Endothelial cell (in vitro differentiated cells): ENCODE measurements at places on chromosomes 12 and 14. TPM values are rescaled to one million over a fixed set of nuclear protein-coding genes. Genes with fewer than 3 reads are reported as not detected.

- DNase-seq, result no peak
Observed at GRCh38 chr14:54001189-54001878, 44.7 kb upstream of the BMP4 start.

- no peak for DNase-seq
Observed at GRCh38 chr12:110858848-110859247, 12.1 kb downstream of the CCDC63 start.

DNA sequence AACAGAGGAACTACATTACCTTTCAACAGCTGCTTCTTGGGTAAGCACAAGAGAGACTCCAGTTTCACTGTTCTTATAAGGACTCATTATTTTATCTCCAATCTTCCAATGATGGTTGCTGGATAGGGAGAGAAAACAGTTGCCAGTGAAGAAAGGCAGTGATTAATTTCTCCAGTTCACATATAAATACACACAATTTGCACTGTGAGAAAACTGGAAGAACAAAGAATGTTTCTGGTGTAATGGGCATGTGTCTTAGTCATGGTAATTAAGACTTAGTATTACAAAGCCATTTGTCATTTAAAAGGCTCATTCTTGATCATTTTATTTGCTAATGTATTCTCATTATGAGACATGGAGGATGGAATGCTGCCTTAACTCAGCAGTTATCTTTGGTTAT lies 78.0 kb upstream of the FAR2 start:
- DNase-seq, result no peak

DNA sequence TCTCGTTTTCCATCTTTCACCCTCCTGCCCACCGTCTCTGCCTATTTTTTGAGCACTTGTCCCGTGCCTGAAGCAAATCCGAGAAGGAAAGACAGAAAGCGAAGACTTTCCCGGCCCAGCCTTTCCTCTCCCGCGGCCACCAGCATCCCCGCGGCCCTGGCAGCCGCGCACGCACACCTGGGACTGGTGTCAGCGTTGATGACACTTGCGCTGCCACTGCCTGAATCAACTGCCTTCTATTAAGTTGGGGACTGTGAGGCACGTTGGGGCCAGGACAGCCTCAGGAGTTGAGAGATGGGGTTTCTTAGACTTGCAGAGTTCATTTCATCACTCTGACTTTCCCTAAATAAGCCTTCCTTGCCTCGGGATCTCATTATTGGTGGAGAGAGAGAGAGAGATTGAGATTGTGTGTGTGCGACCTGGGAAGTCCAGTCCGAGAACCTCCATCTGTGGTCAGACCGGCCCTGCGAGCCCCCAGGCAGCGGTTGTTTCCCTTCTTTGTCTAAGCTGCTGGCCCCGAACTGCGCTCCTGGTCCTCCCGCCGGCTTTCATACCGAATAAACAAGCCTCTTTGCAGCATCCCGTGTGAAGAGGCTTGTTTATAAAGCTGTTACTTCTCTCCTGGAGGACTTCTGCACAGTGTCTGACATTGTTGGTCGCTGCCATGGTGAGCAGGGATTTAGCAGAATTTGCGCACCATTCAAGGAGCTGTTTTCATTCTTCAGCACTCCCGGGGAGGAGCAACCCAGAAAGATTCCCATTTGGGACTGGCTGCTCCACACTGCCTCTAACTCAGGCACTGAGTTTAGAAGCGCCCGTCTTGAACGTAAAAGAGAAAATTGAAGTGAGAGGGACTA lies 1.5 kb downstream of the PDZRN4 start:
- DNase-seq, result peak; percentile 11

GRCh38 chr12:91109148-91109564 lies 2.1 kb downstream of the LUM start:
- DNase-seq, result peak; percentile 78

GRCh38 chr12:26995706-26996105 lies 18.5 kb downstream of the TM7SF3 start:
- no peak for DNase-seq

DNA sequence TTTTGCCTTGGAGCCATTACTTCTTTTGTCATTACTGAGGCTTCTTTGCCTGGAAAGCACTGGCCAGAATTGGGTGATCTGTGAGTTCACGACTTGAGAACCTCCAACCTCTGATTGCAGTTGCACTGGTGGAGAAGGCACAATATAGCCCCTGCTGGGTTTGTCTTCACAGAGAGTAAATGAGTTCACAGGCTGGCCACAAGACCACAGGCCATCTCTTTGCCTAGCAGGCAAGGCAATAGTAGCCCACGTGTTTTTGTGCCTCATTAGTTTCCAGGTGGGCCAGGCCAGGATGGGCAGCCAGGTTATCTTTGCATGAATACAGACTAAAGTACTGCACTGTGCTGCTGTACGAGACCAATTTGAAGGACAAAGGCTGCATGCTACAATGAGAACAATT lies 468.8 kb downstream of the NRXN3 start:
- no peak for DNase-seq

GRCh38 chr14:93655078-93655750 lies 133.1 kb downstream of the PRIMA1 start:
- peak; percentile 52 for DNase-seq

DNA sequence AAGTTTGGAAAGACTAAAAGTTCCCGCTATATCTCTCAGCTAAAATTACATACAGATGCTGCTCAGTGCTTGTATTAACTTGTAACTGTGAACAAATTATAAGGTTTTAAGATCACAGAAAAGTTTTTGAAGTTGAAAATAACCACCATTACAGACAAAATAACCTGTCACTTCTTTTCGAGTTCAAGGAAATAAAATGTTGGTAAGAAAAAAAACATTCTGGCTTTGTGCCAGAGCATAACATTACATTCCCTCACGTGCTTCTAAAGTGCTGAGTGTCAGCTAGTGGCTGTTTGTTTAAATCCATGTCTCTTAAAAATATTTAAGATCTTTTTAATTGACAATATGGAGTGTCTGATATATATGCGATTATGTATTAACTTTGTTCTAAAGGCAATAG lies 27.2 kb upstream of the ADAMTS20 start:
- no peak for DNase-seq

DNA sequence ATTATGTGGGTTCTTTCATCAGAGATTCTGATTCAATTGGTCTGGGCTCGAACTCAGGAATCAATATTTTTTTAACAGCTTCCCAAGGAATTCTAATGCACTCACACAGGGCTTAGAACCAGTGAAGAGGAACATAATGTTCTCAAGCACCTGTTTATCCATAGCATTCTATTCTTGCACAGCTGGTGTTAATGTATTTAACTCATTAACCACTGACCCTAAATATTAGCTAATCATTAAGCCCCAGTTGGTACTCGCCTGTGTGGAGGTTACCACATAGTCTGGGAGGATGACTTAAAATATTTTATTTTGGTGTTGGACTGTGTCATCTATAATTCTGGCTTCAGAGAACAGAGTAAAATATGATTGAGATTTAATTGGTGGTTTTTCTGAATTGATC lies 45.3 kb downstream of the LRP6 start:
- DNase-seq, result no peak

DNA sequence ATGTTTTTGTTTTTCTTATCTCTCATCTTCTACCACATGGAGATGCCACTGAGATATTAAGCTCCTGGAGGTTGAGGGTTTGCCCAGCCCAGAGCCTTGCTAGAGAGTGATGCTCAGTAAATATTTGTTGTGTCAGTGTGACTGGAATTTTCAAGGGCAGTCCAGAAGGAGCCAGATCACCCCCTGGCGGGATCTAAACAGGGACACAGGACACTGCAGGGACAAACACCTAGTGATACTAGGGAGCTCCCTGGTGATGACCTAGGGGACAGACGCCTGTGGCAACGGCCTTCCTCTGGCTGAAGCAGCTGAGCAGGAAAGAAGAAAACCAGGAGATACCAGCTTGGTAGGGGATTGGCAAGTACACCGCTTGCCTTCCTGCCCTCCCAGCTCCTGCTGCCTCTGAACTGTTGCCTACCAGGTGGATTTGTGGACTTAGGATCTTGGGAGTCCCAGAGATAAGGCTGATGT lies 714.4 kb upstream of the TBX3 start:
- no peak for DNase-seq

GRCh38 chr12:94147991-94148738 lies at the start of gene PLXNC1:
Gene PLXNC1, plus strand, starts transcription at chr12:94148577. Its CDS starts 395 bp downstream, at chr12:94148972.
- DNase-seq, result peak; percentile 47

DNA sequence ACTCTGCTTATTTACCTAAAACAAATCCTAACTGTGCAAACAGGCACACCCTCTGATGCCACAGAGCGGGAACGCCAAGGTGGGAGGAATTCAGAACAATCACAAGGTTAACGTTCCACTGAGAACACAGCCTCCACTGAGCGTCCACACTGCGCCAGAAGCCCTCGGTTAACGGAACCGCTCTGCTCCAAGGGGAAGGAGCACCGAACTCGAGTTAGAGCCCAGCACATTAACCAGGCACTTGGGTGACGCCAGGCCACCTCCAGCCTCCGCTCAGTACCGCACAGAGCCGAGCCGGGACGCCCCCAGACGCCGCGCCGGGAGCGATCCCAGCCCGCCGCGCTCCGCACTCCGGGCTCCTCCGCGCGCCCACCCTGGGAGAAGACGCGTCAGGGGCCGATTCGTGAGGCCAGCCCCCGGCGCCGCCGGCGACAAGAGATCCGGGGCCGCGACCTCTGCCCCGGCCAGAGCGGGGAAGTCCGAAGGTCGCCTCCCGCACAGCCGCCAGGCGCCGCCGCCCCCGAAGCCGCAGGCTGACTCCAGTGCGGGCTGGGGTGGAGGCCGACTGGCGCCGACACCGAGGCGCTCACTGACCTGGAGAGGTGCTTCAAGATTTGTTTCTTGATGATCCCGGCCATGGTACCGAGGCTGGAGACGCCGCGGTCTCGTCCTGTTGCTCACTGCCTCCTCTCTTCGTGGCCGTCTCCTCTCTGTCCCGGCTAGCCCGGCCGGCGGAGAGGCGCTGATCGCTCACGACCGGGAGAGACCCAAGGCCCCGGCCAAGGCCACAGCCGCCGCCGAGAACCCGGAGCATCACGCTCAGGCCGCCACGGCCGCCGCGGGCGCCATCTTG lies 450 bp downstream of the BLTP3B start:
- peak; percentile 68 for DNase-seq

GRCh38 chr12:81078469-81079196 lies 754 bp downstream of the ACSS3 start:
- peak; percentile 17 for DNase-seq

DNA sequence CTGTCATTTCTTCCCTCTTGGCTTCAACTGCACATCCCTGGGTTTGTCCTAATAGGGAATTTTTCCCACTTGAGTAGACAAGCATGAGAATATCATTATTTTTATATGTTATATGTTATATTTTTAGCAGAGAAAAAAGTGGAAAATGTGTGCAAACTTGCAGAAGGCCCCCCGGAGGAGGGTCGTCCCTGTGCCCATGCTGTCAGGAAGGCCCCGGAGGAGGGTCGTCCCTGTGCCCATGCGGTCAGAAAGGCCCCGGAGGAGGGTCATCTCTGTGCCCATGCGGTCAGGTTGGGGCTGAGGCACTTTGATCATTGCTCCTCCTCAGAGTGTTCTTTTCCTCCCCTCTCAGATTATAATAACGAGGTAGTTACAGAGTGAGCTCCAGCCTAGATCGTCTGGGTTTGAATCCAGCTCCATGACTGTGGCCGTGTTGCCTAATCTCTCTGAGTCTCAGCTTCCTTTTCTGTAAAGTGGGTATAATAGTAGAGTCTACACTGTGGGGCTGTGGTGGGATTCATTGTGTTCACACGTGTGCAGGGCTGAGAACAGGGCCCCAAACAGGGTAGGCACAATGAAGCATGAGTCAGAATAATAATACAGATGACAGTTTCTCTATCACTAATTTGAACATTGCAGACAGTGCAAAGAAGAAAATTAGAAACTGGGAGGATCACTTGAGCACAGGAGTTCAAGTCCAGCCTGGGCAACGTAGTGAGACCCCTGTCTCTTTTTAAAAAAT lies 33.4 kb downstream of the ELK3 start:
- no peak for DNase-seq

- DNase-seq, result no peak
Observed at GRCh38 chr12:68521321-68521839, 89.3 kb upstream of the RAP1B start.

DNA sequence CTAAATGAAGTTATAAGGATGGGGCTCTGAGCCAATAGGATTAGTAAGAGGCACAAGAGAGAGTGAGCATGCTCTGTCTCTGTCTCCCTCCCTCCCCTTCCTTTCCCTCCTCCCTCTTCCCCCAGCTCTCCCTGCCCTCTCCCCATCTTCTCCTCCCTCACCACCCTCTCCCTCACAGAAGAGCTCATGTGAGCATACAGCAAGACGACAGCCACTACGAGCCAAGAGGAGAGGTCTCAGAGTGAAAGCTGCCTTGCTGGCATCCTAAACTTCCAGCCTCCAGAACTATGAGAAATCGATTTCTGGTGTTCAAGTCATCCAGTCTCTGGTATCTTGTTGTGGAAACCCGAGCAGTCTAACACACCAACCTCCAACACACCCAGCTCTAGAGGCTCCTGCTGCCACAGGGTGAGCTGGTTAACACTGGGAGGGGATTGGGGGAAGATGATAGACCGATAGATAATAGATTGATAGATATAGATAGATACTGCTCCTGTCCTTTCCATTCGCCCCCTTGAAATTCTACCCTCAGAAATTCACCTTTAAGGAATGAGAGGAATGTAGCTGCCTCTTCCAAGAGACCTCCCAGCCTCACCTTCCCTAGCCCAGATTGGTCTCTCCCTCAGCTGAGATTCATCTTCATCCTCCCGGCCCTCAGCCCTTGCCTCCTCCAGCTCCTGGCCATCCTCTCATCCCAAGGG lies 25.8 kb upstream of the ACTN1 start:
- DNase-seq, result no peak

- DNase-seq, result peak; percentile 47
Observed at GRCh38 chr14:85531141-85531586, 1.2 kb downstream of the FLRT2 start.

- no peak for DNase-seq
Observed at GRCh38 chr12:48003226-48004052, 837 bp downstream of the COL2A1 start.

DNA sequence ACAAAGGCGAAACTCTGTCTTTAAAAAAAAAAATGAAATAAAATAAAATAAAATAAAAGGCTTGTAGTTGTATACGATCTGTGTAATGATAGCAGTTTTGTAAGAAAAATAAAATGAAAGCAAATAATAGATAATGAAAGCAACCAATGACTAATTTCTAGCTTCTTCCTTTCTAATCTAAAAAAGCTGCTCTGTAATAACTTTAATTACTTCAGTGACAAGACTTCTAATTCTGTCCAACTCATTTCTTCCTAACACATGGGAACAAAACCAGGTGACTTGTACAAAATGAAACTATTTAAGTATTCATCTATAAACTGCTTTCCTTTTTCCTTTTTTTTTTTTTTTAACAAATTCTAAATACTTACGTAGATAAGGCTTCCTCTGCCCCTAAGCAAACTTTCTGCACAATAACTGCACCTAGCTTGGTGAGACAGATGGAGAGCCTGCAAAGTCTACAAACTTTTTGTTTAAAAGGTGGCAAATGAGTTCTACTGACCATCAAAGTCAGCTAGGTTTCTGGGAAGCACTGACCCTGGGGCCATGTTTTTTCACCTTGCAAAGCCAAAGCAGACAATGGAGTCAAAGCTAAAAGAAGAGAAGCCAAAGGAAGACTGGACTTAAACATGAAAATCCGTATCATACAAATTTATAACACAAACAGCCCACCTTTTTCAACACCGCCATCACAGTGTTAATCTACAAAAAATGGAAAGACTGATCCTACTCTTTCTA lies 28.2 kb downstream of the DENND5B start:
- no peak for DNase-seq

Gene RIMBP2
- total RNA-seq, result 1.4 TPM

Gene BRMS1L
- total RNA-seq, result 16.8 TPM

Gene LIN7A
- total RNA-seq, result 34.0 TPM

Gene MYL2
- not detected for total RNA-seq

Gene VRTN
- 4.3 TPM for total RNA-seq

Gene PAWR
- total RNA-seq, result 92.3 TPM

Gene HSP90AA1
- 246 TPM for total RNA-seq

Gene PPP1R36
- total RNA-seq, result 2.1 TPM

Gene MANSC1
- 21.7 TPM for total RNA-seq

Gene CLEC1B
- not detected for total RNA-seq

Gene KERA
- total RNA-seq, result not detected
